ENCODE measurements at places on chromosomes 5 and 9.

- no peak for DNase-seq
Measured at GRCh38 chr9:17280350-17281012, 145.6 kb downstream of the CNTLN start.

GRCh38 chr5:140293091-140293848, 9.6 kb downstream of the PFDN1 start:
- DNase-seq, result no peak

DNA sequence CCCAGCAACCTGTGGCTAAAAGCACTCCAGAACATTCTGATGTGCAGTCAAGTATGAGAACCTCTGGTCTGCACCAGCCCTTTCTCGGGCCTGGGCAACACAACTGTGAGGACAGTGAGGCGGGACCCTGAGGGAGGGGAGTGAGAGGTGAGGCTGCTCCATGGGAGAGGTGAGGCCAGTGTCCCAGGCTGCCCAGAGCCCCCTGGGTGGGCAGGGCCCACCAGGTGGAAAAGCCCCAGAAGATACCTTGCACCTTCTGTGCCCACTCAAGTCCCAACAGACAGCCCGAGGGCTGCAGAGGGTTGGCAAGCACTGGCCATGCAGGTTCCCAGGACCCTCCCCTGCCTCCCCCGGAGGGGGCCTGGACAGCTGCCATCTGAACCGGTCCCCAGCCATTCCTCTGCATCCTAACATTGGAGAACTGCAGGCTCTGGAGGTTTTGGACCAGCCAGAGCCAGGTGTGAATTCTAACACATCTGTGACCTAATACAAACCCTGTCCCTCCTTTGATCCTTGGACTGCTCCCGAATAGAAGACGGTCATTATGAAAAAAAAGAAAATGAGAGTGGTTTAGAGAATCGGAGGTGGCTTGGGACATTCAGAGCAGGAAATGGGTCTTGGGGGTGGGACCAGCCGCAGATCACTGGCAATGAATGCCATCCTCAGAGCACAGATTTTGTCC, 57.0 kb downstream of the DUSP1 start:
- DNase-seq, result no peak

DNA sequence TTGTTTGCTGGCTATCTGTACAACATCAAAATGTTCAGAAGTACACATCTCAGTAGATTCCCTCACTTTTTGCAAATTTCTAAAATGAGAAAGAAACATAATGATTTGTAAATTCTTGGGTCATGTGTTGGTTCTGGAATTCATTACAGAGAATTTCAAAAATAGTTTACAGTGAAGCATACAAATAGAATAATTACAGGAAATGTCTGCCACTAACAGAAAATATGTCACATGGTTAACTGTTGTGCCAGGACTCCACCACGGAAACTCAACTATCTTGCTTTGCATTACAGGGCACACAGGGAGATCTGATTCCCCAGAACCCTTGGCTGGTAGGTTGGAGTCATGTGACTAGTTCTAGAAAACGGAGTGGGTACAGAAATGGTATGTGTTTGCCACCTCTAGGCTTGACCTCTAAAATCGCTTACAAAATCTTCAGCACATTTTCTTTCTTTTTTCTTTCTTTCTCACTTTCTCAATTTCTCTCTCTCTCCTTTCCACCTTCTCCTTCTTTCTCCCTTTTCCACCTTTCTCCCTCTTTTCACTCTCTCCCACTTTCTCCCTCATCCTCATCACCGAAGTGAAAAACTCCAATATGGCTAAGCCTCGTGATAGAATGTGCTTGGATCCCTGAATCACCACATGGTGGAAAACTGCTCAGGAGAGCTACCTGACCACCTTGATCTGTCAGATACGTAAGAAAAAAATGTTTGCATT, 32.4 kb downstream of the RASEF start:
- DNase-seq, result no peak

DNA sequence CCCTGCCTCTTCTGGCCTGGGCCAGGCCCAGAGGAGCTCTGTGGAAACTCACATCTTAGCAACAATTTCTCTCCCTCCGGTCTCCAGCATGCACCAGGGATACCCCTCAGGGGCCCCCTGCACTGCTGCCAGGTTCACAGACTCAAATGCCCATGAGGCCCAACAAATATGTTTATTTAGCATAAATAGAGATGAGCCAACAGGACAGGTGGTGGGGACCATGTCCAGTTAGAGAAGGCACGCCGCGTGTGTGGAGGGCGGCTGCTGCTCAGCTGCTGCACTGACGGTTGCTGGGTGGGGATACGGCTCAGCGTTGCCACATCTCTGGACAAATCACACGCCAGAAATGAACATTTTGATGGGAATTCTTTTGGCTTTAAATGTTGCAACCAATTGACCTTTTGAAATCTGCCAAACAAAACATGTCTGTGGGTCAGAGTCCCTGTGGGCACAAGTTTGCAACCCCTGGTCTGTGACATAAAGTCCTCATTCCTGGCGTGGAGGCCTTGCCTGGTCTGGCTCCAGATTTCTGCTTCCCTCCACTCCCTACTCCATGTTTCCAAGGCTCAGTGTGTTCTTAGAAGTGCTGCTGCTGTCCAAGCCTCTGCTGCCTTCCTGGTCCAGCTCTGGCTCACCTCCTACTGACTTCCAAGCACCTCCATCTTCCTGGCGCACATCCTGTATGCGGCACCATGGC, 88.9 kb downstream of the AMBP start:
- DNase-seq, result no peak

- no peak for DNase-seq
Measured at GRCh38 chr9:71690689-71691435, 77.5 kb downstream of the CEMIP2 start.

DNA sequence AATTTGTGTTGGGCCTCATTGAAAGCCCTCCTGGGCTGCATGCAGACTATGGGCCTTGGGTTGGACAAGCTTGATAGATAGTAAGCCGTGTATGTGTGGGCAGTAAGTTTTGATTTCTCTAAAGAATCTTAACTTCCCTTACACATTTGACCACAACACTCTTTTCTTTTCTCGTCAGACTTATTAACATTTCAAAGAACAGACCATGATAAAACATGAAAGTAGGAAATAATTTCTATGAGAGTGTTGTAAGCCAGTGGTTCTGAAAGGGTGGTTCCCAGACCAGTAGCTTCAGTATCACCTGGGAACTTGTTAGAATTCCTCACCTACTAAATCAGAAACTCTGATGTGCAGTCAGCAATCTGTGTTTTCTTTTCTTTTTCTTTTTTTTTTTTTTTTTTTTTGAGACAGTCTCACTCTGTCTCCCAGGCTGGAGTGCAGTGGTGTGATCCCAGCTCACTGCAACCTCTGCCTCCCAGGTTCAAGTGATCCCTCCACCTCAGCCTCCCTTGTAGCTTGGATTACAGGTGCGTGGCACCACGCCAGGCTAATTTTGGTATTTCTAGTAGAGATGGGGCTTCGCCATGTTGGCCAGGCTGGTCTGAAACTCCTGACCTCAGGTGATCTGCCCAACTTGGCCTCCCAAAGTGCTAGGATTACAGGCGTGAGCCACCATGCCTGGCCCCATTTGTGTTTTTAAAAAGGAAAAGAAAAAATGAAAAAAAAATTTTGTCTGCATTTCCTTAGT, 20.0 kb upstream of the GCNT1 start:
- no peak for DNase-seq

GRCh38 chr9:108057421-108058134, 568.0 kb upstream of the KLF4 start:
- no peak for DNase-seq

DNA sequence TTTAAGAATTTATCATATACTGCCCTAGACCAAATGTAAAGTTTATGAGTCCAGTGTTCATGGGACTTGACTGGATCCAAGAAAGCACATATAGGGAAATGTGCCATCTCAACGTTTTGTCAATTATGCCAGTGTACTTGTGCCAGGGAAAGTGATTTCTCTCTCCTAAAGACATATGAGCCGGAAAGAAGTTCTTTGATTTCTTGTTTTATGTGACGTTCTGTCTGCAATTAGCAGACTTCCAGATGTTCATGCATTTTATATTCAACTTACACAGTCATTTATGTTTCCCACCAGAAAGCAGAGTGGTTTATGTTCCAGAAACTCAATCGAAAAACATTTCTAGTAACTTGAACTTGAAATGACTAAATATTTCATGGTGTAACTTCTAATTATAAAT, 203.8 kb downstream of the FAM170A start:
- DNase-seq, result no peak

GRCh38 chr5:131974956-131975726, 29.7 kb upstream of the MEIKIN start:
- no peak for DNase-seq

GRCh38 chr9:120650352-120650751, 63.9 kb downstream of the MEGF9 start:
- DNase-seq, result no peak

DNA sequence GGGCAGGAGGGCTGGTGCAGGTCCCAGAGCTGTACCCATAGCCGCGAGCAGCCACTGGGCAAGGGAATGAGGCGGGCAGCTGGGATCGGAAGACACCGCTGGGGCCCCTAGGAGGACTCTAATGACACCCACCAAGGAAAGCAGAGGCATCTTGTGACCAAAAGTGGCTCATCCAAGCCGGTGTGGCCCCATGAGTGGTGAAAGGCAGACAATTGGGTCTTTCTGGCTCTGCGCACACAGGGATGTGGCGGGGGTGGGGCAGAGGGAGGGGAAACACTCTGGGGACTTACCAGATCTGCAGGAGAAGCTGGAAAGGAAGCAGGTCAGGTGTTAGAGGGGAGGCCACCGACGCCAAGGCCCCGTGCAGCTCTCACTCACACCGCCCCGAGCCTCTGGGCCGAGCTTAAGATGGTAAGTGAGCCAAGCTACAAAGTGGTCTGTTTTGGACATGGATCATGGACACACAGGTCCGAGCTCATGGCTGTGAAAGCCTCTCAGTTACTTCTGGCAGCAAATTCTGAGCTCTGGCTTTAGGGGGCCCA, 42.3 kb upstream of the SARDH start:
- DNase-seq, result no peak

- no peak for DNase-seq
Measured at GRCh38 chr5:53243403-53243802, 133.8 kb upstream of the MOCS2 start.

GRCh38 chr9:134276453-134277245, 49.6 kb upstream of the RXRA start:
- no peak for DNase-seq

GRCh38 chr9:89011683-89012082, 20.4 kb downstream of the S1PR3 start:
- DNase-seq, result no peak

- no peak for DNase-seq
Measured at GRCh38 chr9:96638606-96639364, 16.3 kb downstream of the PRXL2C start.

DNA sequence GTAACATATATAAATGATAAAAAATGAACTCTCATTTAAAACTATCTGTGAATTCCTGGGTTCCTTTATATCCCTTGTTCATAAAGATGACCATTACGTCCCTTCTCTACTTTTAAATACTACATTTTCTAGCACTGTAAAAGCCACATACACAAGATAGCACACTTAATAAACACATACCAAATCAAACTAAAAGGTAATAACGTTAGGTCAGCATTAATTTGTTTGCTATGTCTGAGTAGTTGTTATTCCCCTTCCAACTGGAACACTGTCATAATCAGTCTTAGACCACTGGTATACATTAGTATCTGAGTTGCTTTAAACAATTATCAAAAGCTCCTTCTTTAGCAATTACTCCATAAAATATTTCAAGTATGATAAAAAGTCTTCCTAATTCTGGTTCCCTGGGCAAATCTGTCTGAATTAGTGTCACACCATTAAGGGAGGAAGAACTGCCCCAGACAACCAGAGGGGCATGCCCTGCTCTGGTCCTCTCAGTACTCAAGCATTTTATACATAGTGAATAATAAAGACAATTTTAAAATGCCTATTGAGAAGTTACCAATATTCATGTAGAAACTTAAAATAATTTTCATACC, 98.1 kb downstream of the RAPGEF6 start:
- no peak for DNase-seq

DNA sequence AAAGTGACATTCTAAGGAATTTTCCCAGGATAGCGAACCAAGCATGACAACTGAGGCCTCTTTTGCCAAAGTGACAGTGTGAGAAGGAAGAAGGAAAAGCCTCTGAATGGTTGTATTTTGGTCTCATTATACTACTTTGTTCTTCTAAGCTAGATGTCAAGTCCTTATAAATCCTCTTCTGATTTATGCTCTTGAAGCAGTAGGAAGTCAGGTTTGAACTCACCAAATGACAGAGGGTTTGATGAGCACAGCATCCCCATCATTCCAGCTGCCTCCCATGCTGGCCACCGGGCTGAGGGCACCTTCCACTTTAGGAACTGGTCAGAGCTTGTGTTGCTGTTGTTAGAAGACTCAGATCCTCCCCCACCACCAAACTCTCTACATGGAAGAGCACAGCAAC, 44.1 kb downstream of the FAM240B start:
- no peak for DNase-seq

DNA sequence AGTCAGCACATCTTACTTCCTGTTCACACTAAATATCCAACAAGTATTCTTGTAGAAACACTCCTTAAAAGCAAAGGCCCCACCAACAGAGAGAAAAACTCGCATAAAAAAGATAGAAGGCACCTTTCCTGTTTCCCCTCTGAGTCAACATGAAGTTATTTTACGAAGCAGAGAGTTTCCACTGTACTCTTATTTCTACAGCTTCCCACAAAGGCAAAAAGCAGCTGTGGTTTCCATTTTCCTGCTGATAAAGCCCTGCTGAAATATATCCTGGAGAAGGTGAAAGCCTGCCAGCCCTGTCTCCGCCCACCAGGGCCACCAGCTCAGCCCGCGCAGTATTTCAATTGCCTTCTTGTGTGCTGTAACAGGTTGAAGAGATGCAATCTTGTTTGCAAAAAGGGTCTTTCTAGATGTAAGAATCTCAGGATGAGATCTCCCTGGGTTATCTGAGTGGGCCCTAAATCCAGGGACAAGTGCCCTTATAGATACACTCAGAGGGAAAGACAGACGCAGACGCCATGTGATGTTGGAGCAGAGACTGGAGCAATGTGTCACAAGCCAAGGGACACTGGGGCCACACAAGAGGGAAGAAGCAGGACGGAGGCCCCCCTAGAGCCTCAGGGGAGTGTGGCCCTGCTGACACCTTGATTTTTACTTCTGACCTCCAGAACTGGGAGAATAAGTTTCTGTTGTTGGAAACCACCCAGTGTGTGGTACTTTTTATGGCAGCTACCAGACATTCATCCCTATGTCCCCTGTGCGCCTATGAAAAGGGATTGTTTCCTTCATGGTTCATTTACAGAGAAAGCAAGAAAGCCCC, 19.9 kb downstream of the SEMA4D start:
- DNase-seq, result no peak

Data from brain (organoid and tissue), 16 donors.